Heart right ventricle (tissue), 16 donors: ENCODE measurements at places on chromosomes 7 and 10.

DNA sequence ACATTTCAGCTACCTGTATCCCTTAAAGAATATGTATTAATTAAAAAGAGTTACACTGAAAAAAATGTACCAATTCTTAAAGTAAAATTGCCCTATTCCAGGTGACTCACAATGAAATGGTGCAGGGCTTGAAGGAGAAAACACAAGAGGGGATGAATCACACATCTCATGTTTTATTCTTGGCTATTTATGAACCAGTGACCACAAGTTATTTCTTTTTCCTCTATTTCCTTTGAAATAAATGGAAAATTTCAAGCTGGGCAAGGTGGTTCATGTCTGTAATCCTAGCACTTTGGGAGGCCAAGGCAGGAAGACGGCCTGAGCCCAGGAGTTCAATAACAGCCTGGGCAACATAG is 106.8 kb downstream of the UBE2H start:
- DNase-seq: no peak
- H3K36me3 ChIP-seq: no peaks in the 10 kb centered on the region
- H3K27ac ChIP-seq: peak overlapping the region; percentile 61

DNA sequence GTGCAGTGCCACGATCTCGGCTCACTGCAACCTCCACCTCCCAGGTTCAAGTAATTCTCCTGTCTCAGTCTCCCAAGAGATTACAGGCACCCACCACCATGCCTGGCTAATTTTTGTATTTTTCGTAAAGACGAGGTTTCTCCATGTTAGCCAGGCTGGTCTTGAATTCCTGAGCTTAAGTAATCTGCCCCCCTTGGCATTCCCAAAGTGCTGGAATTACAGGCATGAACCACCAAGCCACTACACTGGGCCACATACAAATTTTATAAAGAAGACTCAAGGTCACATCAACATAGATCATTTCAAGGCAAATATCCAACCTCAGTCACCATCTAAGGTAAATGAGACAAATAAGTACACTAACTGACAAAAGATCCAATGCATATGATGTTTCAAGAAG is 32.1 kb downstream of the IGF2BP3 start:
- no peaks in the 10 kb centered on the region for H3K4me1 ChIP-seq
- no peak overlapping the region for H3K27ac ChIP-seq
- H3K36me3 ChIP-seq: no peaks in the 10 kb centered on the region
- no peaks in the 10 kb centered on the region for H3K27me3 ChIP-seq

DNA sequence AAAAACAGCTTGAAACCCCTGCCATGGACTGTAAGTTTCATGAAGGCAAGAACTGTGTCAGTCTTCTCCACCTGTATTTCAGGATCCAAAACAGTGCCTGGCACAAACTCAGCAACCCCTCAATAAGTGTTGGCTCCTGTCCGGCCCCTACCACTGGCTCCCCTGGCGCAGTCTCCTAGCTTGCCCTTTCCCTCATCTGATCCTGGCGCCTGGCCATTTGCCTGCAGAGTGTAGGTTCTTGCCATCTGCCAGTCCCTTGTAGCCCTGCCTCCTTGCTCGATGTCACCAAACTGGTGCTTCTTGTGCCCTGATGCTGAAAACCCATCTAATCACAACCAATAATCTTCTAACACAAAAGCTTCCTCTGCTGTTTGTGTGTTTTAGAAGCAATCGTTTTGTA is 60.4 kb downstream of the LGI1 start:
- peak; percentile 12 for DNase-seq
- H3K27me3 ChIP-seq: peaks cover 44% of the 10 kb centered on the region
- no peak overlapping the region for H3K4me3 ChIP-seq
- no peaks in the 10 kb centered on the region for H3K36me3 ChIP-seq
- H3K27ac ChIP-seq: no peak overlapping the region

GRCh38 chr7:114428211-114428610 is 13.6 kb downstream of the FOXP2 start:
- DNase-seq: no peak
- no peaks in the 10 kb centered on the region for H3K27me3 ChIP-seq
- H3K4me3 ChIP-seq: no peak overlapping the region

DNA sequence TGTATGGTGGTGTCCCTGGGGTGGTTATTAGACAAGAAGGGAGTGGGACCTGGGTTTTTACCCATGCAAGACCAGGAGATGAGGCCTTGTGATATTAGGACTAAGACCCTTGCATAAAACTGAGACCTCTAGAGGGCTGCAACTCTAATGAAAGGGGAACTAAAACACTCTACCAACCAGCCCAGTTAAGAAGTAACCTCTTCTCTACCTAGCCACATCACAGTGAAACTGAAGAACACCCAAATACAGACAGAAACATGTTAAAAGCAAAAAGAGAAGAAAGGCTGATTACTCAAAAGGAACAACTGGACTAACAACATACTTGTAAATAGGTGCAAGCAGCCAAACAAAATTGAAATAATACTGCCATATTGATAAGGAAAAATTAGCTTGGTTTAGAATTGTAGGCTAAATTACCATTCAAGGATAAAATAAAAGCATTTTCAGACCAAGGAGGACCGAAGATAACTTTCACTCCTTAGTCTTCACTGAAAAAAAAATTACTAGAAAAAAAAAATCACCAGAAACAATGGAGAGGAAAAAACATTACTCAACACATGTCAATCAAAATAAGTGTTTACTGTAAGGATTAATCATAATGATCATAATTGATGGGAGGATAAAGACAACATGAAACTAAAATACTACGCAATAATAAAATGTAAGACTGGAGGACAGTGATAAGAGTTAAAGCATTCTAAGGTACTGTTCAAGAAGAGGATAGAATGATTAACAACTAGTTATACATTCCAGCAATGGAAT is 27.6 kb downstream of the ERLIN1 start:
- no peaks in the 10 kb centered on the region for H3K36me3 ChIP-seq
- no peak overlapping the region for H3K27ac ChIP-seq
- H3K27me3 ChIP-seq: no peaks in the 10 kb centered on the region
- DNase-seq: no peak

DNA sequence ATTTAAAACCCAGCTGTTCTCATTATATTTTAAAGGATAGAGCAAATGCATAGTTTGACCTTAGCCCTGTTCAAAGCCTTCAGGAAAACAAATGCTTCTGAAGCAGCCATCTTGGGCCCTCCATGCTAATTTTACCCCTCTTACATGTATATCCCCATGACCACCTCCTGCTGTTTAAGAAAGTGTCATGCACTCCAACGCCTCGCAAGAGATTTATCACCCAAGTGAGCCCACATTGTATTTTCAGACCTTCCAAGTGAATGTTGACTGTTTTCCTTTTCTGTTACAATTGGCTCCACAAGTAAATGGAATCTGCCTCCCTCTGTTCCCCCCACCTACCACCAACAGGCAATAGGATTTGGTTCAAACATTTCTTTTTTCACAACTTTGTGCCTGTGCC is 5.3 kb downstream of the TMEM72 start:
- no peak for DNase-seq
- no peaks in the 10 kb centered on the region for H3K36me3 ChIP-seq
- H3K4me1 ChIP-seq: peaks cover 18% of the 10 kb centered on the region

DNA sequence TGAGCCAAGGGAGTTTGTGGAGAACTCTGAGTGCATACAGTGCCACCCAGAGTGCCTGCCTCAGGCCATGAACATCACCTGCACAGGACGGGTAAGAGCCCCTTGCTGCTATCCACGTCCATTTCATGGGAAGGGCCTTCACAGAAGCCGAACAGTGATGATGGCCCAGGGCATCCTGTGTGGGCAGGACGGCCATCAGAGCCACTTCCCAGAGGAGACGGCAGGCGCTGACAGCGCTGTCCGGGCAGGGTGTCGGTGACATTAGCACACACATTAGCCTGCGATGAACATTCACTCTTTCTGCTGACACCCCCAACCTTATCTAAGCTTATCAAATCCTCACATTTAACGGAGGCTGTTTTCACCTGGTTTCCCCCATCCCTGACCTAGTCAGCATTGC is 144.9 kb downstream of the EGFR start:
- H3K4me1 ChIP-seq: no peaks in the 10 kb centered on the region
- peaks cover 7% of the 10 kb centered on the region for H3K36me3 ChIP-seq
- H3K27ac ChIP-seq: no peak overlapping the region

- no peaks in the 10 kb centered on the region for H3K36me3 ChIP-seq
- no peak for DNase-seq
- peaks cover under 1% of the 10 kb centered on the region for H3K4me1 ChIP-seq
- no peak overlapping the region for H3K27ac ChIP-seq
- no peak overlapping the region for H3K4me3 ChIP-seq
Observed at GRCh38 chr7:32020551-32021159, 49.6 kb downstream of the PDE1C start.

DNA sequence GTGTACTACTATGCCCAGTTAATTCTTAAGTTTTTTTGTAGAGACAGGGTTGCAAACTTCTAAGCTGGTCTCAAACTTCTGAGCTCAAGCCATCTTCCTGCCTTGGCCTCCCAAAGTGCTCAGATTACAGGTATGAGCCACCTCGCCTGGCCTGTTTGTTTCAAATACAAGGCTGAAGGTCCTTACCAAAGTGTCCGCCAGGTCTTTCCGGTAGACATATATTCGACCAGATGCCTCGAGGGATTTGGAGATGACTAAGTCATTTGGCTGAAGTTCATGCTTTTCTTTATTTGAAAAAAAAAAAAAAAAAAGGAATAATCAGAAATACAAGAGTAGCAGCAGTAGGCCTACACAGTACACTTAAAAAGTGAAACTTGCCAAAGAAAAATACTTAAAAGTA is 204.5 kb upstream of the CDCA7L start:
- H3K27ac ChIP-seq: no peak overlapping the region
- H3K36me3 ChIP-seq: peaks cover 75% of the 10 kb centered on the region

DNA sequence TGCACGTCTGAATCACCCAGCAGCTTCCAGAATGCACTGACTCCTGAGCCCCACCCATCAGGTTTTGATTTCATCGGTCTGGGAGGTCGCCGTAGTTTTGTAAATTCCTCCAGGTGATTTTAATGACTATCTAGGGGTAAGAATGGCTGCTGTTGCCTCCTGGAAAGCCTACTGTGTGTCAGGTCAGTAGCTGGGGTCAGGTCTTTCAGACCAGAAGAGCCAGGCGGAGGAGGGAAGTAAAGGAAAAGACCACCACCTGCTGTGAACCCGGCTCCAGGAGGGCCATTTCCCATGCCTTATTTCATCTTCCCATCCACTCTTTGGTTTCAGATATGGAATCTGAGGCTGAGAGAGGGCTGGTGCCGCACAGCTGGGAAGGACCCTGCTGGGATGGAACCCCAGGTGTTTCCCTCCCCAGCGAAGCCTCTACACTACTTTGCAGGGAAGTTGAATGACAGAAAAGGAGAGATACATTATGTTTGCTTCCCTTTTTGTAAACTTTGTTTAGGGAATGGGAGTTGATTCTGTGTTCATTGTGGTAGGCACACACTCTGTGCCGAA is 19.8 kb downstream of the ADAMTS14 start:
- DNase-seq: no peak
- no peak overlapping the region for H3K4me3 ChIP-seq
- no peak overlapping the region for H3K27ac ChIP-seq
- H3K36me3 ChIP-seq: no peaks in the 10 kb centered on the region

DNA sequence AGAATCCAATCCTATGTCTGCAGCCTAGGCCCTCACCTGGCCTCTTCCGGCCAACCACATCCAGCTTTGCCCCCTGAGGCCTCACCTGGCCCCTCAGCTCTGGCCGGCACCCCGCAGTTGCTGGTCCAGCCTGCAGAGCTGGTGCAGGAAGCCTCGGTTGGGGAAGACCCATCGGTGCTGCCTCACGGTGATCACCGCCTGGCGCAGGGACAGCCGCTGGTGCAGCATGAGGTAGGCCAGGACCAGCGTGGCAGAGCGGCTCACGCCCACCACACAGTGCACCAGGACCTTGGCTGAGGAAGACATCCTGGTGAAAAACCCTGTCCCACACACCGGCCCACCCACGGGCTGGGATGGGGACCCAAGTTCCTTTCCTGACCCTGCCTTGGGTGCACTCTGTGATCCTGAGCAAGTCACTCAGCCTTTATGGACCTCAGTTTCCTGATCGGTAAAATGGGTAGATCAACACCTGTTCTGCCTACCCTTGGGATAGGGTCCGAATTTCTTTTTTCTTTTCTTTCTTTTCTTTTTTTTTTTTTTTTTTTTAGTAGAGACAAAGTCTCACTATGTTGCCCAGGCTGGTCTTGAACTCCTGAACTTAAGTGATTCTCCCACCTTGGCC is 5.8 kb upstream of the SAMD8 start:
- H3K27me3 ChIP-seq: no peaks in the 10 kb centered on the region
- no peak for DNase-seq
- peaks cover 35% of the 10 kb centered on the region for H3K4me1 ChIP-seq
- H3K4me3 ChIP-seq: no peak overlapping the region

DNA sequence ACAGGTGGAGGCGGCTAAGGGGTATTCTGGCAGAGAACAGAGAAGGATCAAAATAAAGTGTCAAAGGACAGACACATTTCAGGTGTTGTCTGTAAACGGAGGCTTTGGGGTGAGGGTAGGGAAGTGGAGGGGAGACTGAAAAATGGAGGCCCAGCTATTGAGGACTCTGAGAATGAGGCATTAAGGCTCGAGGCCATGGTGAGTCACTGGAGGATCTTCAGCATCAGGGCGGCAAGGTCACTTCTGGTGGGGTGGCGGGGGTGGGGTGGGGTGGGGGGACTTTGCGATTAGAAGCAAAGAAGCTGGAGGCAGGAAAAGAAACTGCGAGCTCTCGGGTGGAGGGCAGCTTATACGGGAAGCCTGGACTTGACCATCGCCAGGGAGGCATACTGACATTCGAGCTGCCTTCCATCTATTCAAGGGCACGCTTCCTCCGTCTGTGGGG is 58.4 kb upstream of the PCGF5 start:
- no peaks in the 10 kb centered on the region for H3K27me3 ChIP-seq
- peak overlapping the region; percentile 90 for H3K4me3 ChIP-seq
- H3K36me3 ChIP-seq: no peaks in the 10 kb centered on the region
- DNase-seq: no peak
- H3K27ac ChIP-seq: peak overlapping the region; percentile 92

DNA sequence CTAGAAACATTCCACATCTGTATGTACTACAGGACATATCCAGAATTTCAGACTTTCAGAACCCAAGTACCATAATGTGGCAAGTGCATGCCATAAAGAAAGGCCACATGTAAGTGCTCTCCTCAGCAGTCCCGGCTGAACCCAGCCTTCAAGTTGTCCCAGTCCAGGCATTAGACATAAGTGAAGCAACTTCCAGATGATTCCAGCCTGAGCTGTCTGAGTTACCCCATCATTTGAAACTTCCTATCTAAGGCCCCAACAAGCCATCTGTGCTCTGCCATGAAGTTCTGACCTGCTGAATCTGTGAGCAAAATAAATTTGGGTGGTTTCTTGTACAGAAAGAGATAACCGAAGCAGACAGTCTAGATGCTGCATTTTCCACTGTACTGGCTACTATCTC is 218.8 kb downstream of the IPMK start:
- no peak overlapping the region for H3K4me3 ChIP-seq
- no peaks in the 10 kb centered on the region for H3K36me3 ChIP-seq
- H3K27ac ChIP-seq: no peak overlapping the region
- H3K4me1 ChIP-seq: no peaks in the 10 kb centered on the region
- no peaks in the 10 kb centered on the region for H3K27me3 ChIP-seq

DNA sequence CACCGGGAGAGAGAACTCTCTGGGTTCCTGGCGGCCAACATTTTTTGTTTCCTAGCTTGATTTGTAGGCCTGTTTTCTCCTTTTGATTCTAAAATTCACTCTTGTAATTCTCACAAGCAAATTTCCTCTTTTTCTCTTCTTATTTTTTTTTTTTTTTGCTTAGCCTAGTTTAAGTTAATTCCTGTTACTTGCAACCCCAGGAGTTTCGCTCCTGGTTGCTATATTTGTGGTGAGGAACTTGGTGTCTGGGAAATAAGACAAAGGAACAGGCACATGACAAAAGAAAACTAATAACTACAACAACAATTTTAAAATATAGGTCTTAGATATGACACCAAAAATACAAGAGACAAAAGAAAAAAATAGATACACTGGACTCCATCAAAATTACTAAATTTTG is 6.7 kb downstream of the AOAH start:
- H3K4me1 ChIP-seq: no peaks in the 10 kb centered on the region
- H3K4me3 ChIP-seq: no peak overlapping the region
- no peak overlapping the region for H3K27ac ChIP-seq
- no peaks in the 10 kb centered on the region for H3K36me3 ChIP-seq
- DNase-seq: no peak
